ENCODE measurements at places on chromosomes 7 and 10.
A peak's percentile ranks its signal among the peaks of the same experiment; 100 is the strongest.

- DNase-seq, result no peak
Measured at GRCh38 chr10:116948530-116948870, 56.5 kb downstream of the SHTN1 start.

DNA sequence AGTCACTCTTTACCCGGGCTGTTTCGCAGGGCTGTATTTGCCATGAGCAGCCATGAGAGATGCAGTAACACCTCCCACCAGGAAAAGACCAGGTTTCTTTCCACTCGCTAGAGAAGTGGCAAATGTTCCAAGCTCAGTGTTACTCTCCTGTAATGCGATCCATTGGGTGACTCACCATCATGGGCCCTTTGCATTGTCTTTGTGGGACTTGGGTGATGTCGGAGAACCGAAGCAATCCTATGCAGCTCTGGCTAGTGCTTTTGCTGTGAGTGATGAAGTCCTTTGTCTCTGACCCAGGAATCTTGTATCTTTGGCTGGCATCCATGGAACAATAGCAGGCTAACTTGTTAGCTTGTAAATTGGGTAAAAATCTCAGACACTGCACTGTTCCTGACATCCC lies 40.0 kb downstream of the GHRHR start:
- no peak for DNase-seq

- no peak for DNase-seq
Measured at GRCh38 chr7:80475383-80475782, 36.5 kb downstream of the GNAT3 start.

- DNase-seq, result no peak
Measured at GRCh38 chr10:93760490-93760889, 2.8 kb downstream of the LGI1 start.

- DNase-seq, result no peak
Measured at GRCh38 chr7:27316311-27316710, 73.7 kb downstream of the EVX1 start.

GRCh38 chr10:4725917-4726606 lies 99.9 kb upstream of the AKR1E2 start:
- DNase-seq, result no peak

DNA sequence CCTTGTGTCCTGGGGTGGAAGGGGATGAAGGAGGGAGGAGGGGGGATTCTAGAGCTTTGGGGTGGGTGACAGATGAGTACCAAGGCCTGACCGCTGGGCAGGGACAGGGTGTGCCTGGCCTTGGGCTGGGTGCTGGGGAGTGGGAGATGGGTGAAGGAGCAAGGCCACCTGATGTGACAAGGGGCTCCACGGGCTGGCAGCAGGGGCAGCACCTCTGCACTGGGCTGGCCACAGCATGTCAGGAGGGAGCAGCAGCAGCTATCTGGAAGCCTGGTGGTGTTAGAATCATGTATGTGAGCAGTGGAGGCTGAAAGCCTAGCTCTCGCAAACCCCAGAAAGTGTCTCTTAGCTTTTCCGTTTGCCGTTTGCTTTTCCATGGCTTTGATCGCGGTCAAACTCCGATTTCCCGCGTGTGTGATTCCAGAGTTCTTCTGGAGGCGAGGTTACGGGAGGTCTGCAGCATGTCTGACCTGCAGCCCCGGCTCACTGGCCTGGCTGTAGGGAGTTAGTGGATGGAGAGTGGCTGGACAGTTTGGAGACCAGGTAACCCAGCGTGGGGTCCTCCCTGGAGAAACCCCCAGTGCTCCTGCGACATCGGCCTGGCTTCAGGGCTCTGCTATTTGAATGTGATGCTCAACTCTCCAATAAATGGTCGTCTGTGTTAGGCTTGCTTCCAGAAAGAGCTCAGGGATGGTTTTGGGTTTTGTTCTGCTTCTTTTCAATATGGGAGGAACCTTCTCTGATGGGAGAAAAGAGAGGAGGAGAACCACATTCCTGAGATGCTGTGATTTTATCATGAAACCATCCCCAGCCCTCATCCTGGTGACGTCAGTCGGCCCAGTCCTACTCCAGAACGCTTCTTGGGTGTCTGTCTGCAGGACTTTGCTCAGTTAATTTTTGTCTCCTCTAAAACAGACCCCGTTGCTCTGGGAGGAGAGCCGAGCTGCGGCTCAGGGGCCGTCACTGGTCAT lies 105.5 kb downstream of the CUX1 start:
- no peak for DNase-seq

DNA sequence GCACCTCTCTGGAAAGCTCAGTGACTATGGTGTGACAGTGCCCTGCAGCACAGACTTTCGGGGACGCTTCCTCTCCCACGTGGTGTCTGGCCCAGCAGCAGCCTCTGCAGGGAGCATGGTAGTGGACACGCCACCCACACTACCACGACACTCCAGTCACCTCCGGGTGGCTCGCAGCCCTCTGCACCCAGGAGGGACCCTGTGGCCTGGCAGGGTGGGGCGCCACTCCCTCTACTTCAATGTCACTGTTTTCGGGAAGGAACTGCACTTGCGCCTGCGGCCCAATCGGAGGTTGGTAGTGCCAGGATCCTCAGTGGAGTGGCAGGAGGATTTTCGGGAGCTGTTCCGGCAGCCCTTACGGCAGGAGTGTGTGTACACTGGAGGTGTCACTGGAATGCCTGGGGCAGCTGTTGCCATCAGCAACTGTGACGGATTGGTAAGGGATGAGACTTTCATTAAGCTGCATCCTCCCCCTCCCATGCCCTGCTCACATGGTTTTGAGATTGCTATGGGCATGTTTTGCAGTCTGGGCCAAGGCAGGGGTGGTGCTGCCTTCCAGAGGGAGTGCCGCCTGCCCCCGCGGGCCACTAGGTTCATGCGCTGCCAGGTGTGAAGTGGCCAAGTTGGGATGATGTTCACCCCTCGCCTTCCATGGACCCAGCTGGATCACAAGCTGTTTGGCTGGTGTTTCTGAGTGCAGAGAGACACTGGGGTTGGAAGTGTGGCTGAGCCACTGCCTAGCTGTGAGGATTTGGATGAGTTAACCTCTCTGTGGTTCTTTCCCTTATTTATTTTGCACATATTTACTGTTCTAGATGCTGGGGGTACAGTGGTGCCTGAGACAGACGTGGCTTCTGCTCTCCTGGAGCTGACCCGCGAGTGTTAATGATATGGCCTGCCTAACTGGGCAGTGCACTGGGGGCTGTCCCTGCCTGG lies 2.5 kb downstream of the ADAMTS14 start:
- DNase-seq, result no peak

GRCh38 chr10:113319479-113319878 lies 233.4 kb upstream of the HABP2 start:
- no peak for DNase-seq

DNA sequence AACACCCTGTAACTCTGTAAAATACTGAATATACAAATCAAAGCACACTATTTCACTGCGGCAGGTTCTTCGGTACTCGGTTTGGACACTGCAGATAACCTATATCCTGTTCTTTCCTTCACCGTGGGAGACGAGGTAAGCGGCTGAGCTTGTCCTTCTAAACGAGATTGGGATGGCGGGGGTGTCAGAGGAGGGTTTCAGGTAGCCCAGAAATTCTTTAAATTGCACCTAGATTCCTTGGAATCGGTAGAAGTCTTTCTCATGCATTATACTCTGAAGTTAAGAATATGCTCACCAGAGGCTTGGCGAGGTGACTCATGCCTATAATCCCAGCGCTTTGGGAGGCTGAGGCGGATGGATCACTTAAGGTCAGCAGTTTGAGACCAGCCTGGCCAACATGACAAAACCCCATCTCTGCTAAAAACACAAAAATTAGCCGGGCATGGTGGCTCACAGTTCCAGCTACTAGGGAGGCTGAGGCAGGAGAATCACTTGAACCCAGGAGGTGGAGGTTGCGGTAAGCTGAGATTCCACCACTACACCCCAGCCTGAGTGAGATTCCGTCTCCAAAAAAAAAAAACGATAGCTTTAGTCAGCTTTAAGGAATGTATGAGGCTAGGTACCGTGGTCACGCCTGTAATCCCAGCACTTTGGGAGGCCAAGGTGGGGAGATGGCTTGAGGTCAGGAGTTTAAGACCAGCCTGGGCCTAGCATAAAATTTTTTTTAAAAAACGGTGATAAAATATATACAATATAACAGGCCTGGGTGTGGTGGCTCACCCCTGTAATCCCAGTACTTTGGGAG lies 10.1 kb upstream of the LAT2 start:
- DNase-seq, result no peak

DNA sequence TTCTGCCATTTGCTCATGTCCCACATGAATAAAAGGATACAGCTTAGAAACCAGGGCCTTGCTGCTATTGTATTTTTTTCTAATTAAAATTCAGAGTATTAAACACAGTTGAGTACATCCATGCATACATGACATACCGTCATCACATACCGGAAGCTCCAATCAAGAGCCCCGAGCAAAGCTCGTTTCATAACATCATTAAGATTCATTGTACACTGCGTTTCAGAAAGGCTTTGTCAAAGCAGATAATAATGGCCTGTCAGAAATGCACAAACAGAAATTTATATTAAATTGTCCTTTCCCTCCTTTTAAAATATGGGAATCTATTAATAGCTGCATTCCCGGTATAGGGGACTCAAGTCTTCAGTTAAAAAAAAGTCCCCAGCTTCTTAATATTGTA lies 103.4 kb downstream of the PRTFDC1 start:
- no peak for DNase-seq

DNA sequence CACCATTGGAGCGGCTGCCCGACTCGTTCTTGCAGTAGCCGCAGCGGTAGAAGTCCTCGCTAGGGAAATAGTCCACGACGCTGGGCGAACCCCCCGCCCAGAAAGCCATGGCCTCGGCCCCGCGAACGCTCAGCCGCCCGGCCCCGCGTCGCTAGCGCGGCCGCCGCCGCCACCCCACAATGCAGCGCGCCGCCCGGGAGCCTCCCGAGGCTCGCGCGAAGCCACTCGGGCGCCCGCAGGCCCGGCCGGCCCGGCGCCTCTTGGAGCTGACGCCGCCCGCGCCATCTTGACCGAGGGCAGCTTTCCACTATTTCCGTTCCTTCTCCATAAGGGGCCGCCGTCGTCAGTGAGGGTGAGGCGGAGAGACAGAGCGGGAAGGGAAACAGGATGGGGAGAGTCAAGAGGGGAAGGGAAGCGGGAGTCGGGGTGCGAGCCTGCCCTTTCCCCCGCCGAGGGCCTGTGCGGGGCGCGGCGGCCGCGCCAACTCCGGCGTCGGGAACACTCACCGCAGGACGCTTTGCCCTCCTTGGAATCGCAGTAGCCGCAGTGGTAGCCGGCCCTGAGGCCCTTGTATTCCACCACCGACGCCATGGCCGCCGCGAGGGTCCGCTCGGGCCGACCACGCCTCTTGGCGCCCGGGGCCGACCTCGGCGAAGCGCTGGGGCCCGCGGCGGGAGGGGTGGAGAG lies at the start of gene ATE1:
TSS of gene ATE1 (minus strand) at position 191 of the 687 bp plus-strand sequence. CDS start at position 109, 82 bp downstream.
- DNase-seq, result peak; percentile 64

- no peak for DNase-seq
Measured at GRCh38 chr7:6718124-6718523, 11.4 kb upstream of the ZNF12 start.

DNA sequence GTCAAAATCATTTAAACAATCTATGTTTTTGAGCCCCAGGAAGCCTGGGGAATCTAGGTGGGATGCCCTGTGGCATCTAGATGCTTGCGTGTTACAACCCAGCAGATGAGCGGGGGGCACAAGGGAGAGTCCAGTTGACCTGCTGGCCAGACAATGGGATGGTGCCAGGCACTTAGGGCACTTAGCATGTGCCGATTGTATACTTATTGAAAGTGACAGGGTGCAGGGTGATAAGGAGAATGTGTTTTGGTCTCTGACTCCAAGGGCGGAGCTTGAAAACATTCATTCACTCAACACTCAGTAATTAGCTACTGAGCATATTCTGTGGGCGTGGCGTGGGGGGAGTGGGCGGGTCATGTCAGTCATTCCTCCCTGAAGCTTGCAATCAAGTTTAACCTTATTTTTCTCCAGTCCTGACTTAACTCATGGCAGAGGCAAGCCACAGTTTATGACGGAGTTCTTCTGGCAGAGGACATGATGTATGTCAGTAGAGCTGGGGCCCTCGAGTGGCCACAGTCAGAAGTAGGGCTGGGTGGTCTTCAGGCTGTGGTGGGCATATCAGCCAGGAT lies 115.1 kb downstream of the PRKCQ start:
- no peak for DNase-seq

- DNase-seq, result no peak
Measured at GRCh38 chr10:46048152-46048551, 2.1 kb upstream of the MSMB start.

DNA sequence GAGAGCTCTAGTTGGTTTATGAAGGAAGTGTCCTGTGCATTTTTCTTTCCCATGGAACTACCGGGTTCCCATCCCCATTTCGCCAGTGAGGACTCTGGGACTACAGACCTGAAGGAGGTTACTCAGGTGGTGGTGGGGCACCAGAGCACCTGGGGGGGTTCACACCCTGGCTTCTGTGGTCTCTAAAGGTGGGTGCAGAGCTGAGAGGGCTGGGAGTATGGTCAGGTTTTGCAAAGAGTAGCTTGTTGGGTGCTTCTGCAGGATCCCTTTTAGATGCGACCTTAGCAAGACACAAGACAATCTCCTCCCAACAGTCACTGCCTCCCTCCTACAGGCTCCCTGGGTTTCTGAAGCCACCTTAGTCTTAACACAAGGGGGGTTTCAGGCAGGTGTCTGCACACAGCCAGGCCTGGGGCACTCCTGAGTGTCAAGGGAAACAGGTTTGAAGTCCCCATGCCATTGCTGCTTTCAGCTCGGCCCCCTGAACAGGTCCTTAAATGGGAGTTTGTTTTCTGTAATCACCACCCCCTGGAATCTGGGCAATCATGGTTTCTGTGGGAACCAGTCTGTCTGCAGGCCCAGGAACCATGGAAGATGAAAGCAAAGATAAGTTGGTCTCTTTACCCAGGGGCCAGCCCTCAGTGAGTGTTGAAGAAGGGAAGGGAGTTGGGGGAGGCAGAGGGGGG lies 9.9 kb upstream of the CXCL12 start:
- DNase-seq, result no peak

DNA sequence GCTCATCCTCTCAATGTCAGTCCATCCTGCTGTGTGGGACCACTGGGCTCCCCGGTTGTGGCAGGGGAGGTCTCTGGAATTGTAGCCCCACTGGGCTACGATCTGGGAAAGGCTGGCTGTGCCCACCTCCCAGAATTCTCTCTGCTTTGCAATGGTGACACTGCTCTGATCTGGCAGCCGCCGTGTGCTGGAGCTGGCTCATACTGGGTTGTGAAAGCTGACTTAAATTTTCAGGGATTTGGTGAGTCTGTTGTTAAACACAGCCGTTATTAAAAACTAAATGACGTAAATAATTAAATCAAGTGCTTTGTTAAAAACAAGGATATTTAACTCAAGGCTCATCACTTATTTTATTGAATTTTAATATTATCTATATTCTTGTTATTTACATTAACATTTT lies 160.0 kb downstream of the TAX1BP1 start:
- DNase-seq, result no peak

- DNase-seq, result no peak
Measured at GRCh38 chr7:1170741-1171501, 10.9 kb upstream of the ZFAND2A start.

- no peak for DNase-seq
Measured at GRCh38 chr7:35565927-35566326, 129.0 kb downstream of the HERPUD2 start.

DNA sequence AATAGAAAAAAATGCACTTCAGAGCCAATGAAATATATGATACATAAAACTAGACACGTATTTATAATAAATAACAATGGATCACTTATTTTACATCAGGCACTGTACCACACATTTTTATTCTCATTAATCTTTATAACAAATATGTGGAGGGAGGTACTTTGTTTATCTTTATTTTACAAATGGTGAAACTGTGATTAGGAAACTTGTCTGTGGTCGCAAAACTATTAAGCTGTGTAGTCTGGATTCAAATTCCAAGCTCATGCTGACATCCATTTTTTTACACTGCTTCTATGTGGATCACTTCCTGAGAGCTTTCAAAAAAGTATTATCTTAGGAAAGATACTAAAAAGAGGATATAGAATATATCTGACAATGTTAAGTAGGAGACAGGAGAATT lies 978.6 kb downstream of the SORCS1 start:
- DNase-seq, result no peak

GRCh38 chr7:3067606-3068380 lies 24.1 kb upstream of the CARD11 start:
- DNase-seq, result no peak

Measured in stimulated activated CD8-positive, alpha-beta memory T cell treated with anti-CD3 and anti-CD28 coated beads, Interleukin-7, amount 100 ng/mL, for 48 hours (primary cell).